Stimulated activated CD4-positive, alpha-beta T cell treated with anti-CD3 and anti-CD28 coated beads, Interleukin-12 subunit alpha, Interleukin-12 subunit beta, amount 100 ng/mL, for 24 hours (primary cell): ENCODE measurements at places on chromosomes 7 and 10.

- no peak for DNase-seq
Measured at GRCh38 chr7:134742688-134743350, 36.6 kb upstream of the CALD1 start.

DNA sequence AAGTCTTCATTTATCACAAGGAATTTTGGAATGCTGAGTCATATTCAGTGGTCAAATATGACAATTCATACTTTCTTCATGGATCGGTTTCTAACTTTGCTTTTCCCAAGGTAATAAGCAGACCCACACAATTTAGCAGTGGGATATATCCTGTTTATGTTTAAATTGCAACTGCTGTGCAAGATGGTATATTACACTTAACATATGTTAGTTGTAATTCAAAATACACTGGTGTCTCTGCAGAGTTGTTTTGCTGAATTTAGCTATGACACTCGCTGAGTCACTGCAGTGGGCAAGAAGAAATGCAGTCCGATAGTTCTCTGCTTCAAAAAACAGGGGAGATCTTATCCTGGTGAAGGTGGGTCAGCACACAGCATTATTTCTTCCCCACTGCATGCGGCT is 194.8 kb upstream of the PTN start:
- no peak for DNase-seq

- no peak for DNase-seq
Measured at GRCh38 chr7:1076184-1077072, 11.5 kb upstream of the GPER1 start.

DNA sequence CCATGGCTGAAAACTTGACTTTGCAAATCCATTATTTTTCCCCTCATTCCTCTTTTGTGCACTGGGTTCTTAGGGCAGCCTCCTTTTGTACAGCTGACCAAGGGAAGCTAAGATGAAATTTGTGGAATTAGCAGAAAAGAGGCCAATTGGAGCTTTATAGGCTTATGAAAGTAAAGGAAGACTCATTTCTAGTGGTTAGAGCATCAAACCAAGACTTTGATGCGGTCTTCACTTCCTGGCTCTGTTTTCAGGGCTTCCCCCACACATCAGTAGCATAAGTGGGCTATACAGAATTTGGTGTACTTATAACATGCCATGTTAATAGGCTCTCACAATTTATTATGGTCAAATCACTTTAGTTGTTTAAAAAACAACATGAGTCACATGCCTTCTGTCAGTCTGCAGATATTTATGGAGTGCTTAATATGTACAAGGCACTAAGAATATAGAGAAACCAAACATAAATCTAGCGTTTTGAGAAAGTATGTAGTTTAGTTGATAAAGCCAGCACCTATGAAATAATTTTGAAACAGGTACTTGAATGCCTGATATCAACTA is 5.7 kb downstream of the AUTS2 start:
- DNase-seq: no peak

GRCh38 chr7:149689291-149689721 is 84.1 kb downstream of the ZNF467 start:
- DNase-seq: no peak

DNA sequence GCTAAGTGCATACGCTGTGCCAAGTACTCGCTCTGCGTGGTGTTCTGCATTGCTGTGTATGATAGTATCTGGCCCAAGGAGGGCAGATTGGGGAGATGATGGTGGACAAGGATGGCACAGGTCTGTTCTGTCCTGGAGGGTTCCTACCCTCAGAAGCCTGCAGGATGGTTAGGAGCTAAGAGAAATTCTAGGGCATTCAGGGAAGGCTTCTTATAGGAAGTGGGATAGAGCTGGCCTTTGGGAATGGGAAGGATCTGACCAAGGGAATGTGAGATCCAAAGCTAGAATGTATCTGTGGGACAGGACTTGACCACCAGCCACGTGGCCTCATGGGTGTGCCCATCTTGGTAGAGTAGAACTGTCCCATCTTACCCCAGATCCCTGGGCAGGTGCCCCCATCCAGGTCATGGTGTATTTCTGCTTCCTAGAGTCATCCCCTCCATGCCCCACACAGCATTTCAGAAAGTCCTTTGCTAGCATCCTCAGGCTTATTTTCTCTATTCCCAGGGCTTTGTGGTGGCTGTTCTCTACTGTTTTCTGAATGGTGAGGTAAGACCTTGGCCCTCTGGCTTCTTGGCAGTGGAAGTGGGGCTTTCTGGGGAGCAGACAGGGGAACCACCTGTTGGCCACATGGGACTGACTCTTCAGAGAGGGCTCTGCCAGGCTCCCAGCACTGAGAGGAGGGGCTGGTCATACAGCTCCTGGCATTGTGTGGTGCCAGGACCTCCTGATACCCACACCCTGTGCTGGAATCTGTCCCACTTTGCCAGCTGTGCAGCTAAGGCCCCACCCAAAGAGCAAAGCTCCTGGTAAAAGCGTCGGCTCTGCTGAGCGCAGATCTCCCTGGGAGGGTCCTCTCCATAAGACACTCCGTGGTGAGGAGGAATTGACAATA is 52.5 kb downstream of the ADCYAP1R1 start:
- no peak for DNase-seq

DNA sequence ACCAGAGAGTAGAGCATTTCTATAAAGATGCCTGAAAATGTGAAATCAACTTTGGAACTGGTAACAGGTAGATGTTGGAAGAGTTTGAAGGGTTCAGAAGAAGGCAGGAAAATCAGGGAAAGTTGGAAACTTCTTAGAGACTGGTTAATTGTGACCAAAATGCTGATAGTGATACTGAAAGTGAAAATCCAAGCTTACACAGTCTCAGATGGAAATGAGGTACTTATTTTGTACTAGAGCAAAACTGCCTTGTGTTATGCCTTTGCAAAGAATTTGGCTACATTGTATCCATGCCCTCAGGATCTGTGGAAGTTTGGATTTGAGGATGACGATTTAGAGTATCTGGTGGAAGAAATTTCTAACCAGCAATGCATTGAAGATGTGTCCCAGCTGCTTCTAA is 430.6 kb upstream of the KCND2 start:
- no peak for DNase-seq
